ENCODE measurements at places on chromosomes 11 and 22.

DNA sequence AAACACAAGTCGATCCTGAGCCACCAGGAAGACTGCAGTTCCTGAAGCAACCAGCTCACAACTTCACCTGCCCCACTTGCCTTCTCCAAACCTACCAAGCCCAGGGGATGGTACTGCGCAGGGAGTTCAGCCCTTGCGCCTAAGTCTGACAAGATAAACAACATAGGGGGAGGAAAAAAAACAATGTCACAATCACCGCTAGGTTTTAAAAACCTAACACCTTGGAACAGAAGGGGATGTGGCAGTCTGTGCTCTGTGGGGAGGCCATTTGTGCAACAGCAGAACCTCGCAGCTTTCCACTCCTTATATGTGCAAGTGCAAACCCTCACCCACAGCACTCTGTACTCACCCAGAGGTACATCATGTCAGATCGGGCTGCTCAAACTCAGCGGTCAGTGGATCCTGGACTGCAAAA, 134.2 kb downstream of the RBFOX2 start:
- no peak for DNase-seq

DNA sequence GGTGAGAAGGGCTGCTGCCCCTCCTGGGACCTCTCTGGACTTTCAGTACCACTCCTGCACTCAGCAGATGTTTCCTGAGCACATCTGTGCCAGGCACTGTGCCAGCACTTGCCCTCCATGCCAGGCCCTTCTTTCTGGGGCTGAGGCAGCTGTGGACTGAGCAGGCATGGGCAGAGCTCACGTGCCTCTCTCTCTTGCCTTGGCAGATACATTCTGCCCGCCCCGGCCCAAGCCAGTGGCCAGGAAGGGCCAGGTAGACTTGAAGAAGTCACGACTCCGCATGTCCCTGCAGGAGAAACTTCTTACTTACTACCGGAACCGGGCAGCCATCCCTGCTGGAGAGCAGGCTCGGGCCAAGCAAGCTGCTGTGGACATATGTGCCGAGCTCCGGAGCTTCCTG, 8.3 kb upstream of the ATF4 start:
- no peak for DNase-seq

GRCh38 chr11:57269571-57270021, 32.5 kb upstream of the APLNR start:
- DNase-seq = peak; percentile 72

- DNase-seq = no peak
These were observed 11.4 kb upstream of the ANKK1 start for GRCh38 chr11:113376156-113376555.

Data from COR-L47 (cell line).